ENCODE measurements at places on chromosomes 3 and 15.

DNA sequence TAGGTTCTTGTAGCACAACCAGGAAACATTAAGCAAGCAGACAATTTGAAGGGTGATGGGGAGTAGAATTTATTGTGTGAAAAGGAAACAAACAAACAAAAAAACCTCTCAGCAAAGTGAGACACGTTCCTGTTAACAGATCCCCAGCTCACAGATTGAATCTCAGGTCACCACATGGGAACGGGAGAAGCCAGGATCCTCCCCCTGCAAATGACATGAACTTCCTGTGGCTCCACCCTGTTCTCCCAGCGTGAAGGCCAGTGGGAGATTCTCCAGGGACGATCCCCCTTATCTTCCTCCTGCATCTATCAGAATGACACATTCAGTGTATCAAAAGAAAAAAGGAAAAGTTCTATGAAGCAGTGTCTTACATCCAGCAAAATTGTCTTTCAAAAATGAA, 1488.1 kb downstream of the OTOL1 start:
- DNase-seq: no peak

DNA sequence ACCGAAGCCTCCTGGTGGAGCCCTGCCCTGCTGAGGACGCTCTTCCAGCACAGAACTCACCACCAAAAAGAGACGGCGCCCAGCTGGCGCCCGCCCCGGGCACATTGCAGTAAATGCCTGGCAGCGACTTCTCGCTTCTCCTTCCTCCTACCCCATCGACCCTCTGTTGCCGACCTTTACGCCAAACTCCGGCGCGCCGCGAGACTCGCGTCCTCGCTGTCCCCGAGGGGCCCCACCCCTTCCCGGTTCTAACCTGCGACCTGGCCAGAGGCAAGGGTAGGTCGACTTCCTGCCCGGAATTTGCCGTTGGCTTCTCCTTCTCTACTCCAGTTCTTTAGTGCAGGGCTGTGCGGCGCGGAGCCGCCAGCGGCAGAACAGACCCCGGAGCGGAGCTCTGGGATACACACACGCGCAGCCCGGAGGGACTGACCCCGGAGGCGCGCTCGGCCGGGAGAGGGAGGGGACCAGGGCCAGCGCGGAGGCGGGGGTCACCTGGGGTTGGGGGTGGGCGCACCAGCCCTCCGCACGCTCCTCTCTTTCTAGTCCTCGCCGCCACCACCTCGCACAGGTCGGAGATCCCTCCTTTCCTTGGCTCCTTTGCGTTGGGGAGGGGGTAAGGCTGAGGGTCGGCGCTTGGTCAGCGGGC, 226.6 kb upstream of the AZI2 start:
- no peak for DNase-seq

DNA sequence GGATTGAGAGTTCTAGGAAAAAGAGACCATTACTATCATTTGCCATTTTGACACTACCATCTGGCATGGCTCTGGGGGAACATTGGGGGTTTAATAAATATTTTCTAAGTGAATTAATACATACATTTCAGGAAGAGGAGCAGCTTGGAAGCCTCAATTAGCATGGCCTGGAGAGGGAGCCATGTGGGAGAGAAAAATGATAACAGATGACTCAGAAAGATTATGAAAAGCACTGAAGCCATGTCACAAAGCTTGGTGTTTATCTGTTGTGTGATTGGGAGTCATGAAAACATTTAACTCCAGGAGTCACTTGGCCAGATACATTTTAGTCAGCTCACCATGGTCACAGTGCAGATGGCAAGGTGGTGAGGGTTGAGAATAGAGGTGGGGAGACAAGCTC, 121.0 kb downstream of the SSR3 start:
- DNase-seq: no peak

- DNase-seq: no peak
Observed at GRCh38 chr15:36748366-36749115, 169.1 kb downstream of the CDIN1 start.

GRCh38 chr3:156735471-156735870, 61.1 kb downstream of the TIPARP start:
- DNase-seq: no peak

All from activated CD8-positive, alpha-beta memory T cell treated with anti-CD3 and anti-CD28 coated beads, Interleukin-2, amount 50 U/mL, for 4 hours (primary cell).